ENCODE measurements at places on chromosomes 12 and 14.

DNA sequence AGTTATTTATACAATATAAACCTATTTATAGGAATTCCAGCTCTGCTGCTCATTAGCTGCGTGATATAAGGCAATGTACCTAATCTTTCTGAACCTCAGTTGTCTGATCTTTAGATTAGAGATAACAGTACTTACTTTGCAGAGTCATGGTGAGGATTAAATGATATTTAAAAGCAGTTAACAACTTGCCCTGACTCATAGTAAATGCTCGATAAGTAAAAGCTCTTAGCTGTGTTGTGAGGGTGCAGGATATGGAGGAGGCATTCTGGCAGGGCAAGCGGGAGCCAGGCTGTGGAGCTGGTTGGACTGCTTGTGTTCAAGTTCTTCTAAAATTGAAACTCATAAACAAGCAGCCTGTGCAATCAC lies 140.0 kb upstream of the PRICKLE1 start:
- DNase-seq: no peak

GRCh38 chr14:68784226-68784910 lies 8.5 kb downstream of the ZFP36L1 start:
- DNase-seq: no peak

DNA sequence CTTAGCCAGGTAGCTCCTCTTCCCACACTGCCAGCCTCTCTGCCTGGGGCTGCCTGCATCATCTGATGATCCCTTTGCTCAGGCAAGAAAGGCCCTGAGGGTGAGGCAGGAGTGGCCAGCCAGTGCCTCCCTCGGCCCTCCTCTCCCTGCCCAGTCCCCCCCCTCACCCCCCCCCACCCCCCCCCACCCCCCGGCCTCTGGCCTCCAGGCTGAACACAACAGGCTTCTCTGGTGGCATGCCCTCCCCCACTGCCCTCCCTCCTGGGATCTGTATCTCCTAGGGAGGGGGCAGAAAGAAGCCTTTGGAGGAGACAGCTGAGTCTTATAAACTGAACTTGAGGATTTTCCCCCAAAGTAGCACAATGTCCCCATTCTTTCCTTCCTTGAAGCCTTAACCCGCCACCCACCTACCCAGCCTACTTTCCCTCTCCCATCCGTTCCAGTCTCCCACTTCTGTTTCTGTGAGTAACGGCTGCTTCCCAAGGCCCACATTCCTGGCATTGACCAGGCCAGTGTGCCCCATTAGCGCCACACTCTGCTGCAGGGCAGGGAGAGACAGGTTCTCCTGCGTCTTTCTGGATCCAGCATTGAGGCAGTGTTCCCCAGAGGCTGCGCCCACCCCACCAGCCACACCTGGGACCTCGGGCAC lies 82.1 kb downstream of the B4GALNT3 start:
- DNase-seq: no peak

DNA sequence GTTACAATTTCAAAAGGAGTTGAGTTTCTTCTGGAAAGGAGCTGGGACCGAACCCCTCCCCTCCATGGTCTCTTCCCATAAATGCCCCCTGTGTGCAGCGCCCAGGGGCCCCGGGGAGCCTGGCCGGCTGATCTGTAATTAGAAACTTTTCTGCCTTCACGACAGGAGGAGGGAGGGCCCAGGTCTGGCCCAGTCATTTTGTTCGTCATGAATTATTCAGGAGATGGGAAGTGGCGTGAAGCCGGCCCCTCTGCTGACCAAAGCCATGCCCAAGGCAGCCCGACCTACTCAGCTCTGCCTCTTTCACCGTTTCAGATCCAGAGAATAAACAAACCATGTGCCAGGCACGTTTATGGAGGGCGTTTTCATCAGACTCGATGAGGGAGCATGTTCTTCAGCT lies 33.3 kb upstream of the MSI1 start:
- no peak for DNase-seq
